Stimulated activated CD8-positive, alpha-beta memory T cell treated with anti-CD3 and anti-CD28 coated beads, Interleukin-4, amount 100 ng/mL, for 1 hour (primary cell): ENCODE measurements at places on chromosomes 2 and 18.

DNA sequence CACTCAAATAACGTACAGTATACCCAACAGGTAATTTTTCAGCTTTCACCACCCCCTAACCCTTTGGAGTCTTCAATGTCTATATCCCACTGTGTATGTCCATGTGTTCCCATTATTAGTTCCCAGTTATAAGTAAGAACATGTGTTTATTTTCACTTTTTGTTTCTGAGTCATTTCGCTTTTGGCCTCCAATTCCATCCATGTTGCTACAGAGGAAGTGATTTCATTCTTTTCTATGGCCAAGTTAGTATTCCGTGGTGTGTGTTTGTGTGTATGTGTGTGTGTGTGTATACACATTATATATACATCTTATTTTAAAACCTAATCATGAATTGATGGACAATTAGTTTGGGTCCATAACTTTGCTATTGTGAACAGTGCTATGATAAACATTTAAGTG lies 464.4 kb downstream of the CMPK2 start:
- no peak for DNase-seq

- DNase-seq: no peak
Observed at GRCh38 chr18:6537475-6537874, 122.8 kb upstream of the L3MBTL4 start.

- DNase-seq: no peak
Observed at GRCh38 chr2:70789304-70790135, 923 bp downstream of the FIGLA start.

GRCh38 chr2:36270758-36271157 lies 84.8 kb upstream of the CRIM1 start:
- DNase-seq: no peak

- no peak for DNase-seq
Observed at GRCh38 chr2:102340778-102341177, 14.8 kb upstream of the IL18R1 start.

DNA sequence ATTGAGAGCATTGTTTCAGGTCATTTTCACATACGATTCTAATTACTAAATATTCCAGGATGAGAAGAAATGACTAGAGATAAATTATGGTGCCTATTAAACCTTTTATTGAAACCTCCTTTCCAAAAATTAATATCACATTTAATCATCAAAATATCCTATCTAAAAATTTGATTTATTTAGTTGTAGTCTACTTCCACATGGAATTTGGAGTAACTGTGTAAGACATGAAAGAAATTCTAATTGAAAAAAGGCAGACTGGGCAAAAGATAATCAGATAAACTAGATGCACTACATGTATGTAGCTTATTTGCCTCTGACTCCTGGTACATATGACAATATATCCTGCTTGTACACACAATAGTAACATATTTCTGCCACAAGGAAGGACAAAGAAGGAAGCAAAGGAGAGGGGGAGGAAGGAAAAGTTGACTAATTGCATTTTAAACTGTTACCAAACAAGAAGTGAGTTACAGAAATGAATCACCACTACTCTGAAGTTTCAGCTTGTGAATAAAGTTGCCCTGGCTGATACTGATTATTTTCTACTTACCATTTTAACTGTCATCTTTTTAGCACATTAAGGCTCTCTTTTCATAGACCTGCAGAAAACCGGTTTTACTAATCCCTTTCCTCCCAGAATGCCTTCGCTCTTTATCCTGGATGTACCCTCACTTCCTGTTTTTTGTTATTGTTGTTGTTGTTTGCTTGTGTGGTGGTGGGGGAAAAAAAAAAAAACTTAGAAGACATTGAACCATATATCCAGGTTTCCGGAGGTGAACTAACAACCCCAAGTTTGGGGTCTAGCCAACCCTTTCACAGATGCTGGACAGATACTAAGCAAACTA lies 28.4 kb downstream of the NRXN1 start:
- no peak for DNase-seq

- no peak for DNase-seq
Observed at GRCh38 chr2:176325732-176326131, 56.5 kb downstream of the MTX2 start.

GRCh38 chr2:136402281-136402680 lies 284.3 kb upstream of the CXCR4 start:
- DNase-seq: no peak

DNA sequence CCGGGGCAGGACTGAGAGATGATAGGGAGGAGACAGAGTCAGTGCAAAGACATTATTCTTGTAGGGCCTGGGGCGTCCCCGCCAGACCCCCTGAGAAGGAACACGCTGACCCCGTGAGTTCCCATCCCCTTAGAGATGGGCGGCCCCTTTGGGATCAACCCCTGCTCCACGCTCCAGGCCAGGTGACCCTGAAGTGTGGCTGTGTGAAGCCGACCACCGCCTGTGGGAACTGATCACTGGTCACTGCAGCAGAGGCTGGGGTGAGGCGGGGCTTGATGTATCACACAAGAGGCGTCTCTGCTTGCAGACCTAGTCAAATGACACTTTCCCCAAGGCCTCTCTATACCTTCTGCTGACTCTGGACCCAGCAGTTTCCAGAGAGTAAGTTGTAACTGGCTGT lies 157.4 kb upstream of the TWIST2 start:
- DNase-seq: no peak

- DNase-seq: no peak
Observed at GRCh38 chr2:14737201-14737600, 104.7 kb downstream of the LRATD1 start.

- no peak for DNase-seq
Observed at GRCh38 chr18:33802955-33803354, 224.9 kb downstream of the ASXL3 start.

DNA sequence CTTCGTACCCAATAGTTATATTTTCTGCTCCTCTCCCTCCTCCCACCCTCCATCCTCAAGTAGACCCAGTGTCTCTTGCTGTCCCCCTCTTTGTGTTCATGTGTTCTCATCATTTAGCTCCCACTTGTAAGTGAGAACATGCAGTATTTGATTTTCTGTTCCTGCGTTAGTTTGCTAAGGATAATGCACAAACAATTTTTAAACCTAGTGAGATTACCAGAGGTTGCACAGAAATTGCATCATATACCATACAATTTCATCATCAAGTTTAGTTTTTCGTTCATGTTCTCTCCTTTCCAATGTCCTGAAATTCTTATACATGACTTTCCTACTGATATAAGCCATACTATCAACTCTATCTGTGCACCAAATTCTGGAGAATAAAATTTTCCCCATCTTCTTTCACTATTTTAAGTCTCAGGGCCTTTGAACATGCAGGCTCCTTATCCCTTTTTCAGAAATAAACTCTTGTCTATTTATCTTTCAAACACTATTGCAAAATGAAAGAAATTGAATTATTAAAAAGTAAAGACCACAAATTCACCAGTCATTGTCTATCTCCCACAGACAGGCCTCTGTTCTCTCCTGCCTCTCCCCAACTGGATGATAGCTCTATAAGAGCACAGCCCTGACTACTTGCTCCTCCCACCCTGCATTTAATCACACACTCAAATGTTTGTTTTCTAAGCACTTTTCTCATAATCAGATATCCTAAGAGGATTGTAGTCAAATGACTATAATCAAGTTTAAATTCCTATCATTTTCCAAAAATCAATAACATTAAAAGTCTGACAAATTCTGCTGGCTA lies 27.2 kb upstream of the B4GALT6 start:
- DNase-seq: no peak

- DNase-seq: no peak
Observed at GRCh38 chr2:65112633-65113032, 17.3 kb downstream of the RAB1A start.

DNA sequence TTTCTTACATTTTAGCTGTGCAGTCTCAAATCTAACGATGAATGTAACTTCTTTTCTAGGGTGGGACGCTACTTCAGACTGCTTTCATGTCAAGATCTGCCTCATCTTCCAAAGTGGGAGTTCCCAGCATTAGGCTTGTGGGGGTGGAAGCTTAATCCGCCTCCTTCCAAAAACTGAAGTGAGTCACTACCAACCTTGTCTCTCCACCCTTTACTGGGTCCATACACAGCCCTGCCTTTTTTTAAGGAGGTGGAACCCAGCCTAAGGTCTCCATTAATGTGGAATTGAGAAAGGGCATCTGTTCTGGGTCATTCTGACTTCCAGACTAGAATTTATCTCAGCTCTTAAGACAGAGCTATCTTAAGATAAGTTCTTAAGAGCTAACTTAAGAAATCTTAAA lies 42.0 kb upstream of the NFE2L2 start:
- DNase-seq: no peak
